Thyroid gland (tissue), 4 donors: ENCODE measurements at places on chromosomes 4 and X. TPM values are rescaled to one million over a fixed set of nuclear protein-coding genes. Genes with fewer than 3 reads are reported as not detected.

DNA sequence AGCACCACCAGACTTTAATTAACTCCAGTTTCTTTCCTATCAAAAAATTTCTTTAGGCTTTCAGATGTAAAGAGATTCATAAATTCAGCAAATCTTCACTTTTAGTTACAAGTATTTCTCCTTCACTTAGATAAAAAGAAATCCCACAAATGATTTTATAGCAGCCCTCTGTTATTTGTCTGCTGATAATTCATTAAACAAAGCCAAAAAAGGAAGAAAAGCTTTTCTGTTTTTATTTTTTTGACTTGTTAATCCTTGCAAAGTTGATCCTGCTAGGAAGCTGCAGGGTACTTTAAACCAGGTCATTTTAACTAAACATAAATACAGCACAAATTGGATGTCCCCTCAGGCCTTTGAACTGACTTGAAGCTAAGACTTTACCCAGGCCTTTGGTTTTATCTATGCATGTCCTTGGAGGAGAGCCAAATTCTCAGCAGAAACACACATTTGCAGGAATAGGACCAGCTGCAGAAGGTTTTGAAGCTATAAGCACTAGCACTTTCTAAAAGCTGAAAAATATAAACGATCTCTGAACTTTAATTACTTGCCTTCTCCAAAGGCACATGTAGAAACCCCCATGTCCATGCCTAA is 57.5 kb downstream of the PCDH18 start:
- no peak overlapping the region for H3K27ac ChIP-seq
- DNase-seq = no peak

Gene LRIT3
- total RNA-seq = 0.33 TPM

Gene HMGN5
- 11.5 TPM for total RNA-seq

DNA sequence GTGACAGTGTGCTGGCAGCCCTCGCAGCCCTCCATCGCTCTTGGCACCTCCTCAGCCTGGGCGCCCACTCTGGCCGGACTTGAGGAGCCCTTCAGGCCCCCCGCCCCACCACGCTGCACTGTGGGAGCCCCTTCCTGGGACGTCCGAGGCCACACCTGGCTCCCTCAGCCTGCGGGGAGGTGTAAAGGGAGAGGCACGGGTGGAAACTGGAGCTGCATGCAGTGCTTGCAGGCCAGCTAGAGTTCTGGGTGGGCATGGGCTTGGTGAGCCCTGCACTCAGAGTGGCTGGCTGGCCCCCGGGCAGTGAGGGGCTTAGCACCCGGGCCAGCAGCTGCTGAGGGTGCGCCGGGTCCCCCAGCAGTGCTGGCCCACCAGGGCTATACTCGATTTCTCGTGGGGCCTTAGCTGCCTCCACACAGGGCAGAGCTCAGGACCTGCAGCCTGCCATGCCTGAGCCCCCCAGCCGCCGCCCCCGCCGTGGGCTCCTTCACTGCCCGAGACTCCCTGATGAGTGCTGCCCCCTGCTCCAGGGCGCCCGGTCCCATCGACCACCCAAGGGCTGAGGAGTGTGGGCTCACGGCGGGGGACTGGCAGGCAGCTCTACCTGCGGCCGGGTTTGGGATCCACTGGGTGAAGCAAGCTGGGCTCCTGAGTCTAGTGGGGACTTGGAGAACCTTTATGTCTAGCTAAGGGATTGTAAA is 1672.7 kb upstream of the PCDH7 start:
- H3K27me3 ChIP-seq = no peaks in the 10 kb centered on the region
- no peak overlapping the region for H3K4me3 ChIP-seq
- H3K36me3 ChIP-seq = no peaks in the 10 kb centered on the region
- H3K27ac ChIP-seq = no peak overlapping the region

GRCh38 chrX:154093965-154094364 is 3.6 kb downstream of the MECP2 start:
- no peaks in the 10 kb centered on the region for H3K36me3 ChIP-seq
- no peaks in the 10 kb centered on the region for H3K27me3 ChIP-seq
- peaks cover 12% of the 10 kb centered on the region for H3K4me1 ChIP-seq
- H3K27ac ChIP-seq = no peak overlapping the region

Gene ASMT
- not detected for total RNA-seq

Gene ITIH6
- not detected for total RNA-seq

GRCh38 chr4:173424899-173425805 is 26.2 kb upstream of the SCRG1 start:
- H3K36me3 ChIP-seq = no peaks in the 10 kb centered on the region
- peaks cover 5% of the 10 kb centered on the region for H3K4me1 ChIP-seq
- H3K27me3 ChIP-seq = no peaks in the 10 kb centered on the region
- H3K4me3 ChIP-seq = no peak overlapping the region
- no peak overlapping the region for H3K27ac ChIP-seq
